ENCODE measurements at places on chromosomes 13 and 19.

- no peak for DNase-seq
Measured at GRCh38 chr13:100611678-100612492, 23.3 kb upstream of the GGACT start.

DNA sequence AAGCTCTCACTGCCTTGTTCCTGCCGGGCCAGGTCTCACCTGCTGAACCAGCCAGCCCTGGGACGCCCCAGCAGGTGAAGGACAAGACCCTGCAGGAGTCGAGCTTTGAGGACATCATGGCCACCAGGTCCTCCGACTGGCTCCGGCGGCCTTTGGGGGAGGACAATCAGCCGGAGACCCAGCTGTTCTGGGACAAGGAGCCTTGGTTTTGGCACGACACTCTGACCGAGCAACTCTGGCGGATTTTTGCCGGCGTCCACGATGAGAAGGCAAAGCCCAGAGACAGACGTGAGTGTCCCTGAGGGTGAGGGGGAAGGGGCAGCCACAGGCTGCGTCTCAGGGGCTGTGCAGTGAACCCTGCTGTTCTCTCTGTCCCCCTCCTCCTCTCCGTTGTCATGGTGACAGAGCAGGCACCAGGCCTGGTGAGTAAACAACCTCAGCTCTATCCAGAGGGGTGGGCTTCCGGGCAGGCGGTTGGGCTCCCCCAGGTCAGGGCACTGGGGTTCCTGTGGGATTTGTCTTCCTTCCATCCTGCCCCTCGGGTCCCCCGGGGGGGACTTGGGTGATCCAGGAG is 9.7 kb downstream of the TLE6 start:
- DNase-seq, result no peak

GRCh38 chr19:33784432-33784831 is 12.2 kb upstream of the KCTD15 start:
- DNase-seq, result no peak

DNA sequence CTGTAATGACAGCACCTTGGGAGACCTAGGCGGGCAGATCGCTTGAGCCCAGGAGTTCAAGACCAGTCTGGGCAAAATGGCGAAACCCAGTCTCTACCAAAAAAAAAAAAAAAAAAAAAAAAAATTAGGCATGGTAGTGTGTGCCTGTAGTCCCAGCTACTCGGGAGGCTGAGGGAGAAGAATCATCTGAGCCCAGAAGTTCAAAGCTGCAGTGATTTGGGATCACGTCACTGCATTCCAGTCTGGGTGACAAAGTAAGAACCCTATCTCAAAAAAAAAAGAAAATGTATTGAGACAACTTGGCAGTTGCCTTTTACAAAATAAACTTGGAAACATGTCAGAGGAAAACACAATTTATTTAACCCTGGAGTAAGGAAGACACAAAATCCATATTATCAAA is 26.8 kb downstream of the RBM26 start:
- no peak for DNase-seq

DNA sequence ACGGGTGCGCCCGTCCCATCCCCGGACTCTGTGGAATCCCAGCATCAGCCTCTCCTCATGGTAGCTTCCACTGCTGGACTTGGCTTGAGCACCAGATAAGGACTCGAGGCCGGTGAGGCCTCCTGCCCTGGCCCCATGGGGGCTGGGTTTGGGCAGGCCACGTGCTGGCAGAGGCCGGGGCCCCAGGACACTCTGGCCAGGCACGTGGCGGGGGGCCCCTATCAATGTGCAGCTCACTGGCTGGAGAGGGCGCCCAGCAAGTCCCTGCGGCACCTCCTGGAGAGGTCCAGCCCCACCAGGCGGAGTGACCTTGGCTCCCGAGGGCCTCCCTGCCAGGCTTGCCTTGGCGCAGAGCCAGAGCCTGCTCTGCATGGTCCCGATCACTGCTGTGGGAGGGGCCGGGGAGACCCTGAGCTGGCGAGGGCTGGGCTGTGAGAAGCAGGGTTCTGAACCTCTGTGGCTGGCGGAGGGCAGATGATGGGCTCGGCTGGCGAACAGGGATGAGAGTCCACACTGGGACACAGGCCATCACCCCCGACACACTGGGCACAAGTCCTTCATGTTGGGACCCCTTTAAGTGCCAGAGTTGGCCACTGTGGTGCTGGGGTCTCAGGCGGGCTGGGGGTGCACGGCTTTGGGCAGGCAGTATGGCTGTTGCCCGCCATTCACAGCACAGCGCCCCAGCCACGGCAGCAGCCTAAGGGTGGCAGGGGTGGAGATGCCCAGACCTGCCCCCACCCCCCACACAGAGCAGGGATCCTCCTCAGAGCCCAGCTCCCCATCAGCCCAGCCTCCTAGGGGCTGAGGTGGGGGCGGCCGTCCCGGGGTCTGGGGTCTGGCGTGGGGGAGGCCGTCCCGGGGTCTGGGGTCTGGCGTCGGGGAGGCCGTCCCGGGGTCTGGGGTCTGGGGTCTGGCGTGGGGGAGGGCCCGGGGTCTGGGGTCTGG is 19.1 kb downstream of the CEBPG start:
- no peak for DNase-seq

DNA sequence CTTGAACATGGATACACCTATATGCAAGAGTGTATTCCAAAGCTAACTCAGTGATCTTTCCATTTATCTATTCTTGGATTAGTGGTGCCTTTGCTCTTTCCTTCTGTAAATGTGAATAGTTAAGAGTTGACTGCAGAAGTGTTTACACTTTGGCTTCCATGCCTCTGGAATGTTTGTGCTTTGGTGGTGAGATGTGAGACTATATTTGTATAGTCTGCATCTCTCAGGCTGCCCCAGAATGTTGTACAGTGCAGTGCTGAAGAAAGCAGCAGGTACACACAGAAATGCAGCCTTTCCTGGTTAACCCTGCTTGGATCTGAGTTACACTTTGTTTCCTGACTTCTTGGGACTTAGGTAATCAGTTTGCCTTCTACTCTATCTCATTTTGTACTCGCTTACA is 90.2 kb downstream of the DNAJC15 start:
- DNase-seq, result no peak

- DNase-seq, result peak; percentile 73
Measured at GRCh38 chr19:34926685-34927375, at the start of gene ZNF30. Gene ZNF30 (plus strand): TSS chr19:34926903. CDS start chr19:34929948, 3,045 bp downstream.

DNA sequence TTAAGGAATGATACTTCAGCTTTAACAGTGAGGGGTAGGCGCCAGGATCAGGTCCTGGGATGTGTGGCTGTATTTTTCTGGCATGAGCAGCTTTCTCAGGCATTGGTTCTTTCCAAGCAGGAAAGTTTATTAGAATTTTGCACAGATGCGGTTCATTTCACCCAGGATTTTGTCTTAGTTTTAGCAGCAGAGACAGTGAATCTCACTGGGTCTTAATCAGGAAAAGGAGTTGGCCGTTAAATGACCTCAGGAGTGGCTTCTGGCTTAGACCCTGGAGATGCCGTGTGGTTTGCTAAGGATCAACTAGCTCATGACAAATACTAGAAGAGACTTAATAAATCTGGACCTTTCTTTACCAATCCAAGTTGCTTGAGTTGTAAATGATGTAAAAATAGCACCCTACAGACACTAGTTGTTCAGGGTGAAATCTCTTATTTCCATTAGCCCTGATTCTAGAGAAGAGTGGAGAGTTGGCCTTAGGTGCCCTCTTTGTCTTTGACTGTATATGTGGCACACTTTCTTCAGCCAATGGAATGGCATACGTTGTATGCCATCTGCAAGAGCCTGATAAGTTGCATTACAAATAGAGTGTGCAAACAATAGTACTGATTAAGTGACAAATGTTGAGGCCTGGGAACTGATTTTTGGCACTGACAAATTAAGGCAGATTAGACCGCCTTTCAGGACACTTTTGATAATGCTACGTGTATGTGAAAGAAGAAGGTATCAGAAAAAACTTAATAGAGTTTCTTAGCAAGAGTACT is 34.0 kb downstream of the LRCH1 start:
- DNase-seq, result no peak

DNA sequence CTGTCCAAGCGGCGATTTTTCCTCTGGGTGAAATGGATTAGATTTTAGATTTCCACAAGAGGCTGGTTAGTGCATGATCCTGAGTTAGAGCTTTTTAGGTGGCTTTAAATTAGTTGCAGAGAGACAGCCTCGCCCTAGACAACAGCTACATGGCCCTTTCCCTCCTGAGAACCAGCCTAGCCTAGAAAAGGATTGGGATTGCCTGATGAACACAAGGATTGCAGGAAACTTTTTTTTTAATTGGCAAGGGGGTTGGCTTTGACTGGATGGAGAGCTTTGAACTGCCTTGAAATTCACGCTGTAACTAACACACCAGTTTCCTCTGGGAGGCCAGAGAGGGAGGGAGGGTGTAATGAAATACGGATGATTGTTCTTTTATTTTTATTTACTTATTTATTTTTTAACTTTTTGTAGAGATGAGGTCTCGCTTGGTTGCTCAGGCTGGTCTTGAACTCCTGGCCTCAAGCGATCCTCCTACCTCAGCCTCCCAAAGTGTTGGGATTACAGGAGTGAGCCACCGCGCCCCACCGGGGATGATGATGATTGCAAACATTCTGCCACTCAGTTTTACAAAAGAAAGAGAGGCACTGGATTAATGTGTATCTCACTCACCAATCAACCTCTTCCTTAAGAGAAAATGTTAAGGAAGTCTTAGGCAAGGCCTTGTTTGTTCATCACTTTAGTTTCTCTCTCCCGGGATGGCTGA is 1.9 kb downstream of the LDLR start:
- peak; percentile 55 for DNase-seq

GRCh38 chr19:58560007-58560887 is 1.8 kb upstream of the UBE2M start:
- no peak for DNase-seq

Measured in stimulated activated effector memory CD8-positive, alpha-beta T cell treated with anti-CD3 and anti-CD28 coated beads, Interleukin-12 subunit alpha, Interleukin-12 subunit beta, amount 100 ng/mL, for 72 hours (primary cell).